ENCODE measurements at places on chromosomes 3 and 15.

DNA sequence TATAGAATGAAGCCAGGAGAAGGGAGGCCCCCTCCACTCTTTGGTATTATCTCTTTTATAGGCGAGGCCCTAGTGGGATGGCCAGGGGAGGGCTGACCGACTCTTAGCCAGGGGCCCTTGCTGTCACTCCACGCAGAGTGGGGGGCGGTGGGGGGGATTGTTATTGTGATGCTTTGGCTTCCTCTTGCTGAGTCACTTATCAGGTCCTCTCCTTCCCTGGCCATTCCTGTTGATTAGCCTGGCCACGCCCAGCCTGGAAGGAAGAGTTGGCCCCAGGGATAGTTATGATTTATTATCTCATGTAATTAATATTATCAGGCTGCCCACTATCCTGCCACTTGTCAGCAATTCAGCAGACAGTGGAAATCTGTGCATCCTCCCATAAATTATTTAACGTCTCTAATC, 25.5 kb upstream of the SKOR1 start:
- no peak for DNase-seq

GRCh38 chr3:24119321-24119751, 174.2 kb downstream of the NR1D2 start:
- DNase-seq = no peak

- DNase-seq = no peak
Observed at GRCh38 chr3:153285194-153285641, 123.2 kb downstream of the RAP2B start.

- no peak for DNase-seq
Observed at GRCh38 chr3:5221701-5222100, 34.2 kb downstream of the EDEM1 start.

DNA sequence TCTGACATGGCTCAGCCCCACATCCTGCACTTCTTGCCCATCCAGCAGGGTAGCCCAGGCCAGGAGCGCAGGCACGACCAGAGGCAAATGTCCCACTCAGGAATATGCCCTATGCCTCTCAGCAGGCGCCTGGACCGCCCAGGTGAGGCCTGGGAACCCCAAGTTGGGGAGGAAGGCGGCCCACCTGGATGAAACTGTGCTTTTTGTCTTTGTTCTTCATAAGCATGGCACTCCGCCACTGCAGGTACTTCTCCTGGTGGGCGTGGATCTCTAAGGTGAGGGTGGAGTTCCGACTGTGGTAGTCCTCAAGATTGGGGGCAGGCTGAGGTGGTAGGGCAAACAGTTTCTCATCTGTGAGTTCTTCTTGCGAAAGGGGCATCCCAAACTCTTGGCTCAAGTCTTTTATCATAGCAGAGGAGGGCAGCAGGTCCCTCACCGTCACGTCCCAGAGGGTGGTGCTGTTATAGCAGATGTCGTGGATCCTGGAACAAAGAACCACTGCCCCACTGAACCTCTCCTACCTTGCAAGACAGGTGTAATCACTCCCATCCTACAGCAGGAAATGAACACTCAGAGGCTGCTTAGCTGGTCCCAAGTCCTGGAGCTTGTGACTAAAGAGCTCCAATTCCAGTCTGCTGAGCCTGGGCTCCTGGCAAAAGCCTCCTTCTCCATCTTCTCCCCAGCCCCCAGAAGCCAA, 53.2 kb downstream of the ACAD9 start:
- DNase-seq = no peak

- no peak for DNase-seq
Observed at GRCh38 chr3:15309662-15310335, 22.6 kb downstream of the SH3BP5 start.

Measured in GM12865 (cell line).